ENCODE measurements at places on chromosomes 5 and 9. TPM values are rescaled to one million over a fixed set of nuclear protein-coding genes. Genes with fewer than 3 reads are reported as not detected.

DNA sequence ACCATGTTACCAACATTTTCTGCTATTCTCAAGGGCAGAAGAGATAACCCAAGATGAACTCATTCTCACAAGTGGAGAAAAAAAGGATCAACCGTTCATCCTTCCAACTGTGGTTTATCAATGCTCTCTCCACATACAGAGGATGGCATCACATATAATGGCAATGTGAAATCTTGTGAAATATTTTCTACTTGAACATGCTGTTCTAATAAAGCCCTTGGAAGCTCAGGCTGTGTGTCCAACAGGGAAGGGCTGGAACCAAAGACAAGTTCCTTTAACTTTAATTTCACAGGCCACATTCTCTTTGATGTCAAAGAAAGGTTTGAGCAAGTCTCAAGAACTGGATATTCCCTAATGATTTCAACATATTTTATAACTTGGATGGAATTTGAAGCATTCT lies 230.5 kb downstream of the SPOCK1 start:
- no peaks in the 10 kb centered on the region for H3K36me3 ChIP-seq
- H3K4me3 ChIP-seq = no peak overlapping the region
- H3K27me3 ChIP-seq = peaks cover 6% of the 10 kb centered on the region
- H3K27ac ChIP-seq = no peak overlapping the region

DNA sequence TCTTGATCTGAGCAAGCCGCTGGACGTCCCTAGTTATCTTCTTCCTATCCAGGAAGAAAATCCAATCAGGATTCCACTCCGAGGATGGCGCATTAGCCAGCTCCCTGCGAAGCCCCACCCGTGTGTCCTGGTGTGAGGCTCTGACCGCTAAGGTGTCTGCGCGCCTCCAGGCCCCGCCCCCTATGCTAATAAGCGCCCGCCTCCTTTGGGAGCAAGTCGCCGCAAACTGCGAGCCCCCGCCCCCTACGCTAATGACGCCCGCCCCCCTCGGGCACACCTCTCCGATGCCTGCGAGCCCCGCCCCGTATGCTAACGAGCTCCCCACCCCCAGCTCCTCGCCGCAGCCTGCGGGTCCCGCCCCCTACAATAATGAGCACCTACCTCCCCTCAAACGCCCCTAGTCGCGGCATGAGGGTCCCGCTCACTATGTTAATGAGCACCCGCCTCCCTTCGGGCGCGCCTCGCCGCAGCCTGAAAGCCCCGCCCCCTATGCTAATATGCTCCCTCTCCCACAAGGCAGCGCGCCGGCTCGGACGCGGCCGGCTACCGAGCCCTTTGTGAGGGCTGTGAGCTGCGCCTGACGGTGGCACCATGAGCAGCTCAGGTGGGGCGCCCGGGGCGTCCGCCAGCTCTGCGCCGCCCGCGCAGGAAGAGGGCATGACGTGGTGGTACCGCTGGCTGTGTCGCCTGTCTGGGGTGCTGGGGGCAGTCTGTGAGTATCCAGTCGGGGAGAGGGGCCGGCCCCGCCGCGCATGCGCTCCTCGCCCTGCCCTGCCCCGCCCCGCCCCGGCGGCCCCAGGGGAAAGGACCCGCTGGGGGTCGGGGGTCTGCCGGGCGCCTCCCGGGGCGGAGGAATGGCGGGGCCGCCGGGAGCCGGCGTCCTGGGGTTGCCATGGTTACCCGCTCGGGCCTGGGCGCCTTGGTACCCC lies at the start of gene CACFD1:
Gene CACFD1 (plus strand): TSS at position 503 of the 929 bp plus-strand sequence. CDS start 89 bp downstream, at position 592.
- H3K36me3 ChIP-seq = no peaks in the 10 kb centered on the region
- peak within 1 kb of the TSS; percentile 83 for H3K27ac ChIP-seq
- peaks cover 4% of the 10 kb centered on the region for H3K4me1 ChIP-seq
- H3K27me3 ChIP-seq = no peaks in the 10 kb centered on the region
- ATAC-seq = peak; percentile 93

- ATAC-seq = no peak
- H3K27ac ChIP-seq = no peak overlapping the region
These were observed 66.7 kb upstream of the CAST start for GRCh38 chr5:96595300-96596090.

DNA sequence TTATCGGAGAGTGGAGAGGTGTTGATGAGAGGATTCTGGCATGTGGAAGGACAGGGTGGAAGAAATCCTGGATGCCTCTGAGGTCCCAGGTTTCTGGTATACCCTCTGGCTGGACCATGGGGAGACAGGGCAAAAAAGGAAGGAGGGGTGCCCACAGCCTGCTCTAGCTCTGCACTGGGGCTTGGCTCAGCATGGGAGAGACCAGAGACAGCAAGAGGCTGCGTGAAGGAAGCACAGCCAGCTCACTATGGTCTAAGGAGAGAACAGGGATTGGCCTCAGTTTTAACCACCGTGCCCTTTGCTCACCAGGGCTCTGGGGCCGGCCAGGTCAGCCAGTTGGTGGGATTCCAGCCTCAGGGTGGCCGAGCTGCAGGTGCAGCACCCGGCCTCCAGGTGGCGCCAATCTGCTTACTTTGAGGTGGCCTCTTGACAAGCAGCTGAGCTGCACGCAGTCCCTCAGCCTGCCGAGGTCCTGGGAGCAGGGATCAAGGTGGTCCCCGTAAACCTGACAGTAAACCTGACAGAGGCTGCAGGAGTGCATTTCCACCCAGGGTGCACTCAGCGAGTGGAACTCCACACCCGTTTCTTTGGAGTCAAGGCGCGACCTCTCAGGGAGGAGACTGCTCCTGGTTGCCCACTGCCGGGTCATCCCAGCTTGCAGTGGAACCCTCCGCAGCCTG lies 25.0 kb upstream of the SPTLC1 start:
- peak; percentile 70 for ATAC-seq
- no peak overlapping the region for H3K27ac ChIP-seq
- H3K27me3 ChIP-seq = peaks cover 38% of the 10 kb centered on the region
- peak overlapping the region; percentile 51 for H3K4me3 ChIP-seq
- no peaks in the 10 kb centered on the region for H3K36me3 ChIP-seq

DNA sequence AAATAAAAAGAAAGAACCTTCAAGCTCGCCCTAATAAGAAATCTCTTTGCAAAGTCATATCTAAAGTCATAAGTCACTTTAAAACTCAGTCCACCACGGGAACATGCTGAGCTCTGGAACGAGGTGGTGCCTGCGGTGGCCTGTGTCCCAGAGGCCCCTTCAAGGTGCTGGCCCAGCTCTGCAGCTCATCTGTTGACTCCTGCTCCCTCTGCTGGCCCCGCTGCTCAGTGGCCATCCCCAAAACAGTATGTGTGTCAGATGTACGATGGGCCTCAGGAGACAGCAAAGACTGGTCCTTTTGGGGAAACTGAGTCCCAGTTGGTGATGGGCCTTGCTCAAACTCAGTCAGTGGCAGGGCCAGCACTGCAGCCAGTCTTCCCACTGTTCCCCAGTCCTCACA lies 22.8 kb upstream of the FOXB2 start:
- H3K4me1 ChIP-seq = peaks cover 14% of the 10 kb centered on the region
- peak; percentile 71 for ATAC-seq
- no peaks in the 10 kb centered on the region for H3K36me3 ChIP-seq
- H3K4me3 ChIP-seq = no peak overlapping the region
- H3K27ac ChIP-seq = no peak overlapping the region
- H3K27me3 ChIP-seq = peaks cover 5% of the 10 kb centered on the region

DNA sequence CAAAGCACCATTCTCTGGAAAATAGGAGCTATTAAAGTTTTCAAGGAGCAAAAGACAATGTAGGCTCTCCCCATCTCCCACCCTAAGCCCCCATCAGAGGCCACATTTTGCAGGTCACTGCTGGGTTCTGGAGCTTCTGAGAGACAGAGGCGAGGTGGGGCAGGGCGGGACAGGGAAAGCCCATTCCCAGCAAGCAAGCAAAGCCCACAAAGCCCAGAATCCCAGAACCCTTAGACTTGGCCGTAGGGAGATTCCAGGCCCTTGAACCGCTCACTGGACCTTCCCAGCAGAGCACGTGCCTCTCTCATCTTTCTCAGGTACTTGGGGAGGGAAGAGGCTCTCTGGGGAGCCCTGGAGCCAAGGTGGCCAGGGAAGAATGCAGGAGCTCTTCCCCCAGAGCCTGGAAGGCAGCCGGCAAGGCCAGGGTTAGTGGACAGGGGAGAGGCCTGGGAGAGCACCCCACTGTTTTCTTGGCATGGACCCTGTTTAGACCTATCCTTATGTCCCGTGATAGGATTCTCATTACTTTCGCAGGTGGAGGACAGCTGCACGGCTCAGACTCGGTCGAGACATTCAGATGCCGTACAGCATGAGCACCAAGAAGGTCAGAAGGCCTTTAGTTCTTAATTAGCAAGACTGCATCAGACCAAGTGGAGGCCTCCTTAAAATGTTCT lies 52.4 kb downstream of the ZNF354C start:
- ATAC-seq = no peak
- no peak overlapping the region for H3K4me3 ChIP-seq
- no peak overlapping the region for H3K27ac ChIP-seq
- H3K27me3 ChIP-seq = no peaks in the 10 kb centered on the region
- no peaks in the 10 kb centered on the region for H3K4me1 ChIP-seq

DNA sequence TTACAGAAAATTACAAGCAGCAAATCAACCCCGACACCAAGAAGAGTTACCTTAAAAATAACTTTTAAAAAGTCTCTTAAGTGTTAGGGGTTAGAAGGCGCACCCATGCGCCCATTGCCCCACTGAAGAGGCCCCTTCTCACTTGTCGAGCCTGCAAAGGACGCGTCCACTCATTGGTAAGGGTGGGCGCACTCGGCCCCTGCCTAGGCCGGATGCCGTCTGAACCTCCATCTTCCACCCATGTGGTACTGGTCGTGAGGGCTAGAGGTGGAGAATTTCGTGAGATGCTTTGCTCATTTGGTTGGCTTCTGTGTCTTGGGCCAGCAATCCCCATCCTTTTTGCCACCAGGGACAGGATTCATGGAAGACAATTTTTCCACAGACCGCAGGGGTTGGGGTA lies 27.5 kb upstream of the LRRC14B start:
- ATAC-seq = no peak

DNA sequence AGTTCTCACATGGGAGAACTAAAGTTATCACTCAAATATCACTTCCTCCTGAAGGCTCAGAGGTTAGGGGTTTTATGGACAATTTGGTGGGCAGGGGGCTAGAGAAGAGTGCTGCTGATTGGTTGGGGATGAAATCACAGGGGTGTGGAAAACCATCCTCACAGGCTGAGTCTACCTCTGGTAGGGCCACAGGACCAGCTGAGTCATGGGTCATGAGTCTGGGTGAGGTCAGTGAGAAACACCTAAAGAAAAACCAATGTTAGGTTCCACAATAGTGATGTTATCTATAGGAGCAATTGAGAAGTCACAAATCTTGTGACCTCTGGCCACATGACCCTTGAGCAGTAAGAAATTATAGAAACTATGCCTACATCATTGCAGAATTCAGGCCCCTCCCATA lies 203.3 kb upstream of the TARS1 start:
- H3K27ac ChIP-seq = no peak overlapping the region
- no peaks in the 10 kb centered on the region for H3K27me3 ChIP-seq
- H3K36me3 ChIP-seq = no peaks in the 10 kb centered on the region
- H3K4me1 ChIP-seq = no peaks in the 10 kb centered on the region
- ATAC-seq = no peak

- no peak overlapping the region for H3K4me3 ChIP-seq
- no peaks in the 10 kb centered on the region for H3K27me3 ChIP-seq
These were observed 24.0 kb downstream of the ADAMTS16 start for GRCh38 chr5:5164163-5164562.

Gene CDO1
- total RNA-seq = 9.7 TPM

Gene CDK9
- total RNA-seq = 92.8 TPM
